ENCODE measurements at places on chromosomes 1 and 21.
A peak's percentile ranks its signal among the peaks of the same experiment; 100 is the strongest.

DNA sequence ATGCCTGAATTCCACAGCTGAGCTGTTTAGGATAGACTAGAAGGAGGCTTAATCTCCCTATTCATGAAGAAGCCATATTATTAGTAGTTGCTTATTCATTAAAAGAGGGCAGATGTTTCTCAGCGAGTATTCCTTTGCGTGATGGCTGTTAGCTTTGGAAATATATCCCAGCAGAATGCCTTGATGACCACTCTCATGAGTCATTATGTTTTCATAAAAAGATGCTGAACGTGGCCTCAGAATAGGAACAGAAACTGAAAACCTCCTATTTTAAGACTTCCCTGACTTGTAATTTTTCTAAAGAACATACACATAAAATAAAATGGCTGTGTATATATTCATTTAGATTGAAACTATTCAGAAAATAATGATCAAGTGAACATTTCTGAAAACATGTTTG is 9.6 kb upstream of the PLA2G4A start:
- DNase-seq: no peak

DNA sequence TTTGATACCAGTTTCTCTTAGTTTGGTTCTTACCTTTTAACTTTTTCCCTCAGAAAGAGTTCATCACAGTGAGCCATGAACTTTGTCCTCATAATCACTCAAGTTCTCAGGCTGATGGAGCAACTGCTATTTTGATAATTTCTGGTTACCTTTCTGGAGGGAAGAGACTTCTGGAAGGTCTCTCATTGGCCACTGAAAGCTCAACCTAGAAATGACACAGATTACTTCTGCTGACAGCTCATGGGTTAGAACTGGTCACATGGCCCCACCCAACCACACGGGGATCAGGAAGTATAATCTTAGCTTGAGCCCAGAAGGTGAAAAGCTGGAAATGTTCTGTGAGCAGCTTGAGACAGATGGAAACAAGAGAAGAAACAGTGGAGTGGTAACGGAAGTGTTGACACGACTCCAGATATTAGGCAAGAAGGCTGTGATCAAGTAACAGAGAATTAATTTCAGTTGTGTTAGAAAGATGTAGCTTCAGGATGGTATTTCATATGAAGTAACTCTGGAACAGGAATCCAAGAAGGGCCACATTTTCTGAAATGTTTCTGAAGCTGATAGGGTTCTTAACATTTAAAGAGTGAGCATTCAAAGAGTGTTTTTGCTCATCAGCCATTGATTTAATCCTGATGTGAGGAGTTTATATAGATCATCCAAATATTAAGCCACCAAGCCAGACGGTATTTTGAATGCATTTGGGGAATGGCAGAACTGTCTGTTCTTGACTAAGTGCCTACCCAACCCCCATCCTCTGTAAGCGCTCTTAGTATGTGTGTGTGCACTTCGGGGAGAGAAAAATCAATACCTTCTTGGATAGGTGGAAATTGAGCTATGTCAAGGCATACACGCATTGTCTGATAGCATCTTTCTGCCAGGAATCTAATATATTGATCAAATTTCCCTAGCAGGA is 21.9 kb upstream of the XPR1 start:
- DNase-seq: no peak

- no peak for DNase-seq
Measured at GRCh38 chr1:53367503-53368313, 39.8 kb upstream of the LRP8 start.

GRCh38 chr1:48596046-48596445 is 124.0 kb upstream of the SPATA6 start:
- DNase-seq: no peak

GRCh38 chr1:52751589-52752483 is 25.6 kb downstream of the ZYG11B start:
- peak; percentile 73 for DNase-seq

GRCh38 chr1:205279986-205280385 is 41.6 kb downstream of the NUAK2 start:
- DNase-seq: no peak

DNA sequence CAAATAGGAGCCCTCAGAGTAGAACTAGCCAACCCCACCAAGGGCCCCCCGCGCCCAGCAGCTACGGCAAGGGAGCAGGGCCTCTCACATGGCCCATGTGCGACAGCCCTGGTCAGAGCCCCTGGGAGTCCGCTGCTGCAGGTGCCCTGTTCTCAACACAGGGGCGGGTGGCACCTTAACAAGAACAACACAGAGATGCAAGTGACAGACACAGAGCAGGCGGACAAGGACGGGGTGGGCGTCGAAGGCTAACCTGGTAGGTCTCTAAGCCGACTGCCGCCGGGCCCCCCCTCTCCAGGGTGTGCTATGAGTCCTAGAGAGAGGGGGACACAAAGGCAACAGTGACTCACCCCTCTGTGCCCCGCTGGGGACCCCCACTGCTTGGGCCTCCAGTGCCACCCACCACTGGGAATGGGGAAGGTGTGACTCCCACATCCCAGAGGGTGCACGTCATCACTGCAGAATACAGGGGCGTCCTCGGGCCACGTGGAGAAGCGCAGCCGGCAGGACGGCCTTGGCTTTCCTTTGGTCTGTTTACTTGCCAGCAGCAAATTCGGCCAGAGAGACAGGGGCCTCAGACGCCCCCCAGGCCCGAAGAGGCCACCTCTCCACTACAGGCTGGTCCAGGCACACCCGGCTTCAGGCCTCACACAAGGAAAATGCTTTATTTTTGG is 44.8 kb downstream of the PRDM15 start:
- DNase-seq: no peak

Measured in adrenal gland (tissue), 19 donors.